ENCODE measurements at places on chromosomes 3 and 15.

GRCh38 chr3:196694202-196694638, 17.8 kb downstream of the CEP19 start:
- DNase-seq: no peak

- DNase-seq: no peak
These were observed 267.2 kb downstream of the GABRG3 start for GRCh38 chr15:27238209-27238608.

DNA sequence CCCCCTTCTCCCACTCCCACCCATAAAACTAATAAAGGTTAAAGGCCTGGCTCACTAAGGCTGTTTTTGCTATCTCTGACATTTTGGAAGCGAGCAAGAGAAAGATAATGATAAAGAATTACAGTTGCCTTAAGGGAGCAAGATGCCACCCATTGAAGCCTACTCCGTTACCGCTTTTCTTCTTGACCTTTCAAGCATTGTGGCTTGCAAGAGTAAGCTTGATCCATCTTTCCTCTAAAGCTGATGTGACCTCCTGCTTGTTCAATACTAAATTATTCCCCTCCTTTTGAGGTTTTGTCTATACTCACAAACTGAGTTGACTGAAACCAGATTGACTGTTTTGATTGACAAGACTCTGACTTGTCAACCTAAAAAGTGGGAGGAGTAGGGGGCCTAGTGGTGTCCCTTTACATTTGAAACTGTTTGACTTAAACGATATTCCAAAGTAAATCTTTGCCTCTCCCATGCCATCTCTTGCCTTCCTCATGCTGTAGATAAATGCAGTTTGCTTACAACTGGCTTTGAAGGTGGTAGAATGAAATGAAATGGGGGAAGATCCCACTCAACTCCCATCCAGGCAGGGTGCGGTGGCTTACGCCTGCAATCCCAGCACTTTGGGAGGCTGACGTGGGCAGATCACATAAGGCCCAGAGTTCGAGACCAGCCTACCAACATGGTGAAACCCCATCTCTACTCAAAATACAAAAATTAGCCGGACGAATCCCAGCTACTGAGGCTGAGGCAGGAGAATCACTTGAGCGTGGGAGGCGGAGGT, 8.0 kb downstream of the TRIM71 start:
- DNase-seq: no peak

GRCh38 chr3:9340472-9340902, 22.4 kb upstream of the THUMPD3 start:
- DNase-seq: no peak

DNA sequence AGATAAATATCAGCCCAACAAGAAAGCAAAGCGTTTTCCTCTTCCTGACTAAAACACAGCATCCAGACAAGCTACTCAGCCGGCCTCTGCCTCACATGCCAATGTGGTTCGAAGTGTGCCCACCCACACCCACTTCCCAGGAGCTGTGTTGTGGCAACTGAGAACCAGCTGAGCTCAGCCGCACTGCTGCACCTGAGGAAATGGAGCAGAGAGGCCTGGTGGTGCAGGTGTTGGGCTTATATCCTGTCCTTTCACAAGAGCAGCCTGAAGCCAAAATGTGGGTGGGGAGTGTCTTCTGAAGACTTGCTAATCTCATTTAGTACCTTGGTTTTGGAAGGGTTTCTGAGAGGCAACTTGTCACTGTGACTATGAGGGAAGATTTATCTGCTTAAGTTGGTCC, 23.0 kb upstream of the RETNLB start:
- no peak for DNase-seq

DNA sequence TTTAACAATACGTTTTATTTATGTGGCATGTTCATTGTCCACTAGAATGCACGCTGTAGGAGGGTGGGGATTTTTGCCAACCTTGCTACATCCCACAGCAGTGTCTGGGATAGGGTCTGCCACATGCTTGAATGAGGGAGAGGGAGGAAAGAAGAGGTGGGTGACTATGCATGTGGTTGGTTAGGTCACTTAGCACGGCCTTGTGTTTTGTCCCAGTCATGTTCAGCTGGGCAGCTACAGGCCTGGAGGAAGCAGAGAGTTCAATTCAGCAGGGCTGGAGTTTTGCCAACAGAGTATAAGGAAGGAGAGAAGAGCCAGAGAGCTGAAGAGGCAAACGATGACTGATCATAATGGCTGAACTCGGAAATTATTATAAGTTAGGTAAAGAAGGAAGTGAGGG, 268.4 kb upstream of the NSMCE3 start:
- DNase-seq: no peak

GRCh38 chr15:70491201-70491621, 272.1 kb downstream of the UACA start:
- no peak for DNase-seq

DNA sequence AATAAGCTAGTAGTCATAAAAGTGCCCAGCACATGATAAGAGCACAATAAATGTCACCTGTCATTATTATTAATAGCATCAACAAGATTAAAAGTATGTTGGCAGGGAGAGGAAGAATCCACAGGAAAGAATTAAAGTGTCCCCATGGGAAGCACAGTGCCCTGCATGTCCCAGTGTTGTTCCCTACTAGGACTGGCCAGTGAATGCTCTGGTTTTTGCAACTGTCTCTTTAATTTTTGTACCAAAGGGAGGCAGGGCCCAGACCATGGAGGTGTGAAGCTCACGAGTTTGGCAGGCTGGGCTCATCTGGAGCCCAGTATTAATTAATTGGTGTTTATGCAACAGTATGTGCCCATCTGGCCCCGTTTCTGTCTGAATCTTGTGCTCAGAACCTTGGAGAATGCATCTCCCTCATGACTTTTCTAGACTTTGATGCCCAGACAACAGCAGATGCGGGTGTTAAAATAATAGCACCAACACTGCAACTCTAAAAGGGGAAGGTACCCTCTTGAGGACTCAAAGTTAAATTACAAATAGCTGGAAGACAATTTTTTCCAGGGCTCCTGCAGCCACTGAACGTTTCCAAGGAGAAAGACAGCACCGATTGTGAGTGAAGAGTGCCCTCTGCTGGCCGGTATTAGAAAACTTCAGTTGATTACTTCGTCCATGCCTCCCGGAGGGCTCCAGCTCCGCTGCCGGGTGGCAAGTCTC, 71.9 kb upstream of the SPATA12 start:
- DNase-seq: peak; percentile 43

- DNase-seq: no peak
These were observed 128.8 kb upstream of the PRR23C start for GRCh38 chr3:139173372-139174108.

DNA sequence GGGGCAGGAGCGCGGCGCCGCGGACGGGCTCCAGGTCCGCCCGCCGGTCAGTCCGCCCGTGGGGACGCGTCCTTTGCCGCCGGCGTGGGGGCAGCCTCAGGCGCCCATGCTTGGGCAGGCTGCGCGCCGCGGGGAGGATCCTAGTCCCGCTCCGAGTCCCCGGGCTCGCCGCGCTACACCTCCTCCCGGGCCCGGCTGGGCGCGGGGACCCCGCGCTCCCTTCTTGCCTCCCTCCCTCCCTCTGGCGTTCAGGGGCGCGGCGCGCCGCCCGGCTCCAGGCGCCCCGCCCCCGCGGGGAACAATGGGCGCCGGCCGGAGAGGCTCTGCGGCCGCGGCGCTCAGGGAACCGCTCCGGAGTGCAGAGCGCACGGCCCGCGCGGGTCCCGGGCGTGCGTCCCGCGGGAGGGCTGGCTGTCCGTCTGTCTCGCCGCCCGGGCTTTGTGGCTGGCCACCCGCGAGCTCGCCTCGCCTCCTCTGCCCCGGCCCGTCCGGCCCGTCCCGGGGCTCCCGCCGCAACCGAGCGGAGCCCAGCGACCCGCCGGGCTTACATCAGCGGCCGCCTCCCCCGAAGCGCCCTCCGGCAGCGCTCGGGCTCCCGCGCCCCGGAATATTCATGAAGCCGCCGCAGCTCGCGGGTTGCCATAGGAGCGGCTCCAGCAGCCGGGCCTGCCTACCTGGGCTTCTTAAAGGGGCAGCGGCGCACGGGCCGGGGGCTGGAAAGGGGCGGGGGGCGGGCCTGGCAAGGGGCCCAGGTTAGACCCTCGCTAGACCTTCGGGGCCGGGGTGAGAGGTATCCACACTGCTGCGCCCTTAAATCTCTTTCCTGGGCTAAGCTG, at the start of gene HCN4:
Gene HCN4 (minus strand): TSS at position 658 of the 836 bp plus-strand sequence. CDS start 688 bp downstream, outside the sequence.
- peak; percentile 10 for DNase-seq

GRCh38 chr3:128537091-128537703, 44.2 kb upstream of the GATA2 start:
- no peak for DNase-seq

- no peak for DNase-seq
These were observed 94.1 kb downstream of the PYDC2 start for GRCh38 chr3:191555037-191555436.

GRCh38 chr3:196275126-196275525, 12.4 kb downstream of the PCYT1A start:
- no peak for DNase-seq

DNA sequence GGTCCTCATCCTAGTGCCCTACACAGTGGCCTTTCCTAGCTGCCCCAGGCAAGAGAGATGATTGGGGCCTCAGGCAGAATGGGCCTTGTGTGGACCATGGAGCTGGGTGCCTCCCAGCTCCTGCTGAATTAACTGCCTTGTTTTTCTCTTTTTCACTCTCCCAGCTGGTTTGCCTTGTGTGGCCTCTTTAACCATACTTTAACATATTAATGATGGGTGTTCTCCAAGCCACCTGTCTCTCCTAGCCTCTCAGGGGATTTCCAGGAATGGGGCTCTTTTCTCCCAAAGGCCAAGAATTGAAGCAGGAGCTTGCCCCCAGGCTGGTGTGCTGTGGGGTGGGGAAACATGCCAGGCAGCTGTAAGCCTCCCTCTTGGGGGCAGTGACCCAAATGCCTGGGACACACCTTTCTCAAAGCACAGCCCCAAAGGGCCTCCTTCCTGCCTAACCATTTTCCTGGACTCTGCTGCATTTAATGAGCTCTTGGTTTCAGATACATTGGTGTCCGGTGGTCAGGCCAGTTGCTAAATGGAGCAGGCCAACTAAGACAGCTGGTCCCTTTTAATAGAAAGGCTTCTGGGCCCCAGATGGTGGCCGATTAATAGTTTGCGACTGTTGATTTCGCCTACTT, 5.6 kb downstream of the ALPK3 start:
- no peak for DNase-seq

- no peak for DNase-seq
These were observed 56.7 kb upstream of the RNF7 start for GRCh38 chr3:141681390-141681780.

GRCh38 chr15:90239371-90239770, 5.4 kb downstream of the GDPGP1 start:
- no peak for DNase-seq

GRCh38 chr15:61503383-61503969, 274.4 kb upstream of the RORA start:
- DNase-seq: no peak

DNA sequence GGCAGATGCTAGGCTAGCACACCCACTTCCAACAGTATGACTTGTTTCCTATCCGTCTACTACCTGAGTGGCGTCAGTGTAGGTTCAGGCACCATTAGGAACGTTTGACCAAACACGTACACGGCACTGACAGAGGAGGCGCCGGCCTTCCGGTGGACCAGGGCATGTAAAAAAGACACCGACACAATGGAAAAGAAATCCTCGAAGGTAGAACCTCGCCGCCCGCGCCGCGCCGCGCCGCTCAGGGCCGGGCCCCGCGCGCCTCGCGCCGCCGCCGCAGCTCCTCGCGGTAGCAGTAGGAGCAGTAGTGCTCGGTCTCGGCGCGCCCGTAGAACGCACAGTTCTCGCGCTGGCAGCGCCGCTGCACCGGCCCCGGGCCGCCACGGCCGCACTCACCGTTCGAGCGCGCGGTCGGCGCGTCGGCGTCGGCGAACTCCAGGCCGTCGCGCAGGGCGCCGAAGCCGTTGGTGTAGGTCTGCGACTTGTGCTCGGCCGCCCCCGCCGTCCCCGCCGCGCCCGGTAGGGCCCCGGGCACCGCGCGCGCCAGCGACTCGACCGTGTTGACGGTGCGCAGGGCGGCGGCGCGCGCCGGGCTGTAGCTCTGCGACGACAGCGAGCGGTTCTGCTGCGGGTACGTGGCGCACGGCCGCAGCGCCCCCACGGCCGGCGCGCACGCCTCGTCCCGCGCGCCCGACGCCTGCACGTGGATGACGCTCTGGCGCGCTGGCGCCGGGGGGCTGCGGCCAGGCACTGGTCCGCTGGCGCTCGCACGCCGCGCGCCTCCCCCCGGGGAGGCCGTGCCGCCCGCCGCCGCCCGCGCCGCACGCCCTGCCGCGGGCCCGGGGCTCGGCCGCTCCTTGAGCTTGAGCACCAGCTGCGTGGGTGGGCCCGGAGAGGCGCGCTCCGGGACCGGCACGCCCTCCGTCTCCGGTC, 156.7 kb downstream of the KLF13 start:
- no peak for DNase-seq

DNA sequence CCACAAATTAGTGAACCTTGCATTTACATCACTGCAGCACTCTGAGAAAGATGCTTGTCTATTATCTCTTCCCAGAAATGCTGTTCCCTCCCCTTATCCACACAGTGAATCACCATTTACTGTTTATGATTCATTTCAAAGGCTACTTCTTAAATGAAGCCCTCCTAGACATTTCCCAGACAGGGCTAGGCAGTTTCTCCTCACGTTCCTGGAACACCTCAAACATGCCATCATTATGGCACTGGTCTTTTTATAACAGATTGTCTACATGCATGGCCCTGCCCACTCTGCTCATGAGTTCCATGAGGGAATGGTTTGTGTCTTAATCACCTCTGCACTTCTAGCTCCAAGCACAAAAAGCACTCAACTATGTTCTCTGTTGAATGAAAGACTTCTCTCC, 32.2 kb upstream of the TM2D3 start:
- DNase-seq: no peak

- DNase-seq: no peak
These were observed 189.7 kb upstream of the GBE1 start for GRCh38 chr3:81951106-81951505.

- no peak for DNase-seq
These were observed 174.0 kb upstream of the TPM1 start for GRCh38 chr15:62868507-62868906.

GRCh38 chr3:89713196-89713595, 605.8 kb downstream of the EPHA3 start:
- DNase-seq: no peak

- DNase-seq: no peak
These were observed 459.4 kb upstream of the TPRG1 start for GRCh38 chr3:188712248-188712924.

DNA sequence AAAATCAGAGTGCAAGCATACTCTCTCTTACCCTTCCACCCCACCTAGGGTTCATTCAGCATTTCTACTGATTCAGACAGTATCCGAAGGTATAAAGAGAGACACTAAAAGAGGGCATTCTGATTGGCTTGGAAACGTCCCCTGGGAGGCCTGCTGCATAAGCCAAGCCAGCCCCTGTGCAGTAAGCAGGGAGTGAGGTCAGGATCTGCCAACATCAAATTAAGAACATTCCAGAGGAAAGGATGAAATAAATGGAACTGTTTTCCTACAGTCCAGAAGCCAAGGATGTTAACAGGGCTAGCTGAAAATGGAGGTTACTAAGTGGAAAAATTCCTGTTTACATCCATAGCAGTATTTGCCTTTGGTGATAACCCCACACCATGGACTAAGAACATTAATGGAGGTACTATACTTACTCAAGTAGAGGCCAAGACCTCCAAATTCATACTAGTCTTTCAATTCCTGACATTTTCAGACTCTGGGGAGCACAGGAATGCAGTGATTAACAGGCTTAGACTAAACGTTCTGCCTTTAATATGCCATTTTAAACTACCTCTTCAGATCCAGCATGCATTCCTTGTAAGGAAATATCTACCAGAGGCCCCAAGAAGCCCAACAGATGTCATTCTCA, 34.5 kb downstream of the NPTN start:
- no peak for DNase-seq
